H9 (cell line): ENCODE measurements at places on chromosomes 6 and 20.

GRCh38 chr20:24781418-24781980 is 167.6 kb upstream of the CST7 start:
- no peaks in the 10 kb centered on the region for H3K4me1 ChIP-seq
- no peaks in the 10 kb centered on the region for H3K27me3 ChIP-seq
- no peak overlapping the region for H3K4me3 ChIP-seq
- no peaks in the 10 kb centered on the region for H3K36me3 ChIP-seq

GRCh38 chr20:25017257-25017803 is 24.8 kb upstream of the APMAP start:
- H3K27me3 ChIP-seq: no peaks in the 10 kb centered on the region
- no peak overlapping the region for H3K4me3 ChIP-seq
- H3K36me3 ChIP-seq: no peaks in the 10 kb centered on the region
- H3K27ac ChIP-seq: no peak overlapping the region

DNA sequence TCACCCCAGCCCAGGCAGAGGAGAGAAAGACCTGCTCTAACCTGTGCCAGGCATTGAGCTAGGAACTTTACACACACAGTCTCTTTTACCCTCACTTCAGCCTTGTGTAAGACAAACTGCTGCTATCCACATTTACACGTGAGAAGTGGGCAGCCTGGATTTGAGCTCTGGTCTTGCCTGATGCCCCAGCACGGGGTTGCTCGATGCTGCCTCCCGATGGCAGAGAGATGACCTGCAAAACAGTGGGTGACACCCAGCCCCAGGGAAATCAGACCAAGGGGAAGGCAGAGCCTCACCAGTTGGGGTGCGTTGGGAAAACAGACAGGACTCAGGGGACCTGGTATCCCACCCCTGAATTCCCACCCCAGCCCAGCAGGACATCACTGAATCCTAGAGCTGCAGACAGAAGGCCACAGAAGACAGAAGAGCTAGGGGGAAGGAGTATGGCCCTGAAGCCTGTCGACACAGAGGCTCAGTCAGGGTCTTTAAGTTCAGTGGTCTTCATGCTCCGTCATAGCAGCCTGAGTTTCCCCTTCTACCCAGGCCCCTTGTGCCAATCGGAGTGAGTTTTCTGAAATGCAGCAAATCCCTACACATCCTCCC is 990 bp downstream of the BPI start:
- no peaks in the 10 kb centered on the region for H3K27me3 ChIP-seq
- H3K4me1 ChIP-seq: no peaks in the 10 kb centered on the region
- peak; percentile 71 for DNase-seq
- no peak overlapping the region for H3K4me3 ChIP-seq
- no peaks in the 10 kb centered on the region for H3K36me3 ChIP-seq

GRCh38 chr6:56936466-56936865 is 18.4 kb upstream of the BEND6 start:
- H3K4me3 ChIP-seq: no peak overlapping the region
- H3K36me3 ChIP-seq: peaks cover 6% of the 10 kb centered on the region
- no peak for DNase-seq
- H3K4me1 ChIP-seq: no peaks in the 10 kb centered on the region; the same call in 1 of the 2 replicates

DNA sequence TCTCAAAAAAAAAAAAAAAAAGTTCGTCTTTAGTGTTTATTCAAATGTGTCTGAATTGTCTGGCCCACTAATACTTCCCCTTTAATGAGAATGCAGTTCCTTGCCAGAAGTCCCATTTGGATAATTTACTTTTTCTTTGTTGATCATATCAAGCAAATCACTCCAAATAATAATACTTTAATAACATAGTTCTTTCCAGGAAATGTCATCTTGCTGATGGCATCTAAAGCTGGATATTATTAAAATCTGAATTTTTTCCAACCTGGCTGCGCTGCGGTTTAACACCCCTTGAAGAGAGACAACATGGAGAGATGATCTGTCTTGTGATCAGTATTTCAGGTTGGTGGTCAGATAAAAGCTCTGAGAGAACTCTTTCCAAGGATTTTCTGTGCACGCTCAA is 111.2 kb upstream of the CNKSR3 start:
- no peak for DNase-seq
- no peaks in the 10 kb centered on the region for H3K4me1 ChIP-seq
- no peak overlapping the region for H3K27ac ChIP-seq
- H3K4me3 ChIP-seq: no peak overlapping the region
- no peaks in the 10 kb centered on the region for H3K27me3 ChIP-seq
- H3K36me3 ChIP-seq: no peaks in the 10 kb centered on the region

GRCh38 chr6:128135325-128135724 is 234.5 kb upstream of the THEMIS start:
- H3K27ac ChIP-seq: no peak overlapping the region
- no peaks in the 10 kb centered on the region for H3K4me1 ChIP-seq
- H3K36me3 ChIP-seq: no peaks in the 10 kb centered on the region
- H3K4me3 ChIP-seq: no peak overlapping the region
- DNase-seq: no peak
- no peaks in the 10 kb centered on the region for H3K27me3 ChIP-seq

- no peak for DNase-seq
- H3K4me3 ChIP-seq: no peak overlapping the region
- peaks cover 3% of the 10 kb centered on the region; the same call in 1 of the 2 replicates for H3K4me1 ChIP-seq
- H3K27ac ChIP-seq: no peak overlapping the region
Measured at GRCh38 chr6:150482883-150483409, 114.1 kb downstream of the IYD start.

DNA sequence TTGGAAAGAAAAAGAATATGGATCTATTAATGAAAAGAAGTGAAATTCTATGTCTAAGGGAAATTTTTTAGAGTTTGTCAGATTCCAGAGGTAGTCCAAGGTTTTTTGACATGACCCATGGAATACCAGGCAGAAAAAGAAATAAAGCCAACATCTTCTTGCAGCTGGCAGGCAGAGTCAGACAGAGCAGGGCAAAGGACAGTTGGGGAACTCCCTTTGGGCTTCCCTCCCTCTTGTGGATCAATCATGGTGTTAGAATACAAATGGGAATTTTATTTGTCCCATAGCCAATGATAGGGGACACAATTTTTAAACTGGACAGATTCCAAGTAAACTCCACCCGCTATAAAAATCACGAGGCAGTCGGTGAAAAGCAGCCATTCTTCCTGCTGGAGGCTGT is 92.1 kb upstream of the TAB2 start:
- H3K27me3 ChIP-seq: no peaks in the 10 kb centered on the region
- no peak for DNase-seq
- H3K27ac ChIP-seq: no peak overlapping the region

GRCh38 chr6:89858041-89858440 is 28.4 kb downstream of the CASP8AP2 start:
- H3K27me3 ChIP-seq: no peaks in the 10 kb centered on the region
- H3K27ac ChIP-seq: no peak overlapping the region
- peaks cover 76% of the 10 kb centered on the region for H3K36me3 ChIP-seq
- H3K4me1 ChIP-seq: no peaks in the 10 kb centered on the region
- H3K4me3 ChIP-seq: no peak overlapping the region

DNA sequence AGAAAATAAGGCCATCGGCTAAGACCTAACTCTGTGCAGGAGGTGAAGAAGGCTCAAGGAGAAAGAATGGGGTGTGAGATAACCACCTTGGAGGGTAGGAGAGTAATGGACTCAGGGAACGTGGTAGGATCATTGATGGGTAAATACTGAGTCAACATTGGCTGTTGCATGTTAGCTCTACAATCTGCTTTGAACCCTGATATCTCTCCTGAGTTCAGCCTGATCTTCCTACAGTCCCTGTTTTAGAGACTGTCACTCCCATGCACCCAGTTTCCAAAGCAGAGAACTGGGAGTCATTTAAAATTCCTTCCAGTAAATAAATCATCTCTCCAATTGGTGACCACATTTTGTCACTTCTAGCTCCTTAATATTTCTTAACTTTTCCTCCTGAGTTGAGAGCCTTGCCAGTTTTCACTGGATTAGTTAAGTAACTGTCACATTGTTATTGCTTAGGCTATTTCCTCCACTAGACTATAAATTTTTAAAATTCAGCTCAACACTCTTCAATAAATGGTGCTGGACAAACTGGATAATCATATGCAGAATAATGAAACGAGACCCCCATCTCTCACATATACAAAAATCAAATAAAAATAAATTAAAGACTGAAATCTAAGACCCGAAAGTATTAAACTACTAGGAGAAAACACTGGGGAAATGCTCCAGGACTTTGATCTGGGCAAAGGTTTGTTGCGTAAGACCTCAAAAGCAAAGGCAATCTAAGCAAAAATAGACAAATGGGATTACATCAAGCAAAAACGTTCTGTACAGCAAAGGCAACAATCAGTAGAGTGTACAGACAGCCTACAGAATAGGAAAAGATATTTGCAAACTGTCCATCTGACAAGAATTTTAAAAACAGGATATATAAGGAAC is 138.9 kb upstream of the TMEM170B start:
- H3K4me3 ChIP-seq: no peak overlapping the region
- no peak for DNase-seq
- no peaks in the 10 kb centered on the region for H3K36me3 ChIP-seq
- H3K27me3 ChIP-seq: no peaks in the 10 kb centered on the region
- H3K27ac ChIP-seq: no peak overlapping the region
- H3K4me1 ChIP-seq: no peaks in the 10 kb centered on the region

GRCh38 chr6:169160091-169160854 is 93.4 kb downstream of the THBS2 start:
- peaks cover 3% of the 10 kb centered on the region; the same call in 1 of the 2 replicates for H3K4me1 ChIP-seq
- H3K27me3 ChIP-seq: no peaks in the 10 kb centered on the region
- H3K27ac ChIP-seq: no peak overlapping the region
- no peak for DNase-seq
- H3K36me3 ChIP-seq: no peaks in the 10 kb centered on the region; the same call in 2 of the 3 replicates
- no peak overlapping the region for H3K4me3 ChIP-seq

- H3K36me3 ChIP-seq: no peaks in the 10 kb centered on the region
- H3K27me3 ChIP-seq: no peaks in the 10 kb centered on the region
- no peak overlapping the region for H3K27ac ChIP-seq
- no peak overlapping the region for H3K4me3 ChIP-seq
- H3K4me1 ChIP-seq: peaks cover 4% of the 10 kb centered on the region; the same call in 1 of the 2 replicates
- peak; percentile 33 for DNase-seq
Measured at GRCh38 chr6:45445749-45446549, 68.2 kb upstream of the SUPT3H start.

DNA sequence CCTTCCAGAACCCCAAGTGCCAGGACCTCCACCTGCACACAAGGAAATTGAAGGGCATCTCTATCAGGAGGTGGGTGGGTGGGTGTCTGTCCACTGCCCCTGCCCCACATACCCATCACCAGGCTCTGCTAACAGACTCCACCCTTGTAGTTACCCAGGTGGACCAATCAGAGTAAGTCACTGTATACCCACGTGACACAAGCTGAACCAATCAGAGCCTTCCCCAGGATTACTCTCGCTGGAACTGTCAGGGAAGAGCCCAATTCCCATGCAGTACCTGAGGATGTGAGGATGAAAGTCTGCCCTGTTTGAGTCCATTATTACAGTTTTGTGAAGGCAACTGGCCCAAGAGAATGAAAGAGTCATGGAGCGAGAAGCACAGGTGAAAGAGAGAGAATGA is 4.2 kb downstream of the OCSTAMP start:
- H3K4me1 ChIP-seq: no peaks in the 10 kb centered on the region
- no peak for DNase-seq
- no peak overlapping the region for H3K4me3 ChIP-seq
- no peaks in the 10 kb centered on the region for H3K36me3 ChIP-seq
- H3K27ac ChIP-seq: no peak overlapping the region

- H3K4me1 ChIP-seq: peaks cover 5% of the 10 kb centered on the region; the same call in 1 of the 2 replicates
- H3K27me3 ChIP-seq: peaks cover 93% of the 10 kb centered on the region
- no peaks in the 10 kb centered on the region for H3K36me3 ChIP-seq
- peak within 1 kb of the TSS; percentile 57 for H3K4me3 ChIP-seq
- no peak within 1 kb of the TSS for H3K27ac ChIP-seq
Measured at GRCh38 chr6:100464903-100465700, at the start of gene SIM1. TSS of gene SIM1 (minus strand) at chr6:100464921. CDS start at chr6:100463468, 1,453 bp downstream.

- H3K27me3 ChIP-seq: no peaks in the 10 kb centered on the region
- no peak overlapping the region for H3K4me3 ChIP-seq
- no peak overlapping the region for H3K27ac ChIP-seq
- H3K36me3 ChIP-seq: peaks cover 34% of the 10 kb centered on the region
- DNase-seq: no peak
Measured at GRCh38 chr6:339480-339879, 47.2 kb downstream of the DUSP22 start.

GRCh38 chr20:17976305-17976704 is 7.5 kb downstream of the MGME1 start:
- DNase-seq: no peak
- peaks cover 4% of the 10 kb centered on the region; the same call in 1 of the 2 replicates for H3K4me1 ChIP-seq
- peaks cover 62% of the 10 kb centered on the region for H3K36me3 ChIP-seq
- no peaks in the 10 kb centered on the region for H3K27me3 ChIP-seq

- no peak overlapping the region for H3K4me3 ChIP-seq
- H3K4me1 ChIP-seq: no peaks in the 10 kb centered on the region
- no peaks in the 10 kb centered on the region for H3K36me3 ChIP-seq
- H3K27me3 ChIP-seq: no peaks in the 10 kb centered on the region
- no peak for DNase-seq
Measured at GRCh38 chr6:15629487-15629886, 33.3 kb downstream of the DTNBP1 start.

DNA sequence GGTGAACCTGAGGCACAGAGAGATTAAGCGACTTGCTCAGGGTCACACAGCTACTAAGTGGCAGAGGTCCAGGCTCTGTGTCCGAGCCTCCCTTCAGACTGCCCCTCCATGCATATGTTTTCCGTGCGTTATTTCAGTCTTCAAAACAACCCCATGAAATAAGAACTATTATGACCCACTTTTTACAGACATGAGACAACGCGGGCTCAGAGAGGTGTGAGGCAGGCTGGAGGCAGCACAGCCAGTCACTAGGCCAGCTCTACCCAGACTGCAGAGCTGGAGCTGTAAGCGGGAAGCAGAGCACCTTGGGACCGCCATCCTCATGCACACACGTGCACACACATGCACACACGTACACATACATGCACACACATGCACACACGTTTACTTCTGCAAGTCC is 62.3 kb downstream of the PSMG4 start:
- no peaks in the 10 kb centered on the region for H3K36me3 ChIP-seq
- H3K27ac ChIP-seq: no peak overlapping the region
- H3K27me3 ChIP-seq: no peaks in the 10 kb centered on the region
- peaks cover 2% of the 10 kb centered on the region; the same call in 1 of the 2 replicates for H3K4me1 ChIP-seq

DNA sequence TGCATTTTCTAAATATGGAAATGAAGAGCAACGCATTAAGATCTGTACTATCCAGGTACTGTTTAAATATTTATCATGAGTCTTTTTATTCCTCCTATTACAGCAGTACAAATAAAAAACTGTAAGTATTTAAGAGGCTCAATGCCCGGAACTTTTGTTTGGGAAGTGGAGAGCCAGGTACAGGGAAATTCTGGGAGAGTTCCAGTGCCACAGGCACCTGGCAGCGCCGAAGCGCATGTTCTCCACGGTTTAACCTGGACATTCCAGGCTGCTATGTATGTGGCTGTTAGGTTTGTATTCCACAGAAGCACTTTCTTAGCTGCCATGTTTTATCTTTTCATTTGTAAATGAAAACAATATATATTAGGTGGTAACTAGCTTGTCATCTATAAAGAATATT is 81.7 kb downstream of the PREP start:
- no peaks in the 10 kb centered on the region for H3K27me3 ChIP-seq
- H3K36me3 ChIP-seq: peaks cover 16% of the 10 kb centered on the region
- no peak for DNase-seq

- H3K27me3 ChIP-seq: no peaks in the 10 kb centered on the region
- H3K4me1 ChIP-seq: peaks cover 2% of the 10 kb centered on the region; the same call in 1 of the 2 replicates
- no peak for DNase-seq
- H3K4me3 ChIP-seq: no peak overlapping the region
Measured at GRCh38 chr6:13397359-13398068, 69.2 kb upstream of the TBC1D7 start.

- no peaks in the 10 kb centered on the region for H3K4me1 ChIP-seq
- peak; percentile 96 for DNase-seq
- peaks cover 27% of the 10 kb centered on the region for H3K36me3 ChIP-seq
- H3K4me3 ChIP-seq: peak overlapping the region; percentile 92
- H3K27me3 ChIP-seq: no peaks in the 10 kb centered on the region
Measured at GRCh38 chr6:152983637-152984512, 1.0 kb upstream of the FBXO5 start.
